ENCODE measurements at places on chromosomes 7 and 10. TPM values are rescaled to one million over a fixed set of nuclear protein-coding genes. Genes with fewer than 3 reads are reported as not detected.

Gene ATG9B
- total RNA-seq = 0.11 TPM

Gene PRSS37
- total RNA-seq = not detected

Gene SPDYE1
- not detected for total RNA-seq

Gene NMT2
- total RNA-seq = 39.0 TPM

Gene LIPJ
- total RNA-seq = not detected

Data from uterine smooth muscle cell (primary cell).